Activated T-cell treated with anti-CD3 and anti-CD28 coated beads, Interleukin-2, amount 50 U/mL, for 72 hours (primary cell): ENCODE measurements at places on chromosomes 4 and X.
A peak's percentile ranks its signal among the peaks of the same experiment; 100 is the strongest.

GRCh38 chrX:13646154-13646549, 6.8 kb upstream of the TCEANC start:
- DNase-seq = peak; percentile 52

DNA sequence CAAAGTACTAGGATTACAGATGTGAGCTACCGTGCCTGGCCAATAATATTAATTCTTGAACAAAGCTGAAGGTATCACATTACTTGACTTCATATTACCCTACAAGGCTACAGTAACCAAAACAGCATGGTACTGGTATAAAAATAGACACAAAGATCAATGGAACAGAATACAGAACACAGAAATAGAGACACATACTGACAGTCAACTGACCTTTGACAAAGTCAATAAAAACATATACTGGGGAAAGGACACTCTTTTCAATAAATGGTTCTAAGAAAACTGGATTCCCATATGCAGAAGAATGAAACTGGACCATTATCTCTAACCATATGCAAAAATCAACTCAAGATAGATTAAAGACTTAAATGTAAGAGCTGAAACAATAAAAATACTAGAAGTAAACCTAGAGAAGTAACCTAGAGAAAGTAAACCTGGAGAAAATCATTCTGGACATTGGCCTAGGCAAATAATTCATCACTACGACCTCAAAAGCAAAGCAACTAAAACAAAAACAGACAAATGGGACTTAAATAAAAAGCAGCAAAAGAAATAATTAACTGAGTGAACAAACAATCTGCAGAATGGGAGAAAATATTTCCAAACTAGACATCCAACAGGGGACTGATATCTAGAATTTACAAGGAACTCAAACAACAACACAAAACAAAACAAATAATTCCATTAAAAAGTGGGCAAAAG, 156.6 kb downstream of the FGF16 start:
- no peak for DNase-seq

- DNase-seq = no peak
Measured at GRCh38 chrX:134544513-134545151, 84.7 kb downstream of the HPRT1 start.

GRCh38 chrX:140724309-140724708, 14.8 kb downstream of the LINC00632 start:
- no peak for DNase-seq

GRCh38 chrX:129925305-129926092, 19.5 kb downstream of the UTP14A start:
- peak; percentile 66 for DNase-seq

DNA sequence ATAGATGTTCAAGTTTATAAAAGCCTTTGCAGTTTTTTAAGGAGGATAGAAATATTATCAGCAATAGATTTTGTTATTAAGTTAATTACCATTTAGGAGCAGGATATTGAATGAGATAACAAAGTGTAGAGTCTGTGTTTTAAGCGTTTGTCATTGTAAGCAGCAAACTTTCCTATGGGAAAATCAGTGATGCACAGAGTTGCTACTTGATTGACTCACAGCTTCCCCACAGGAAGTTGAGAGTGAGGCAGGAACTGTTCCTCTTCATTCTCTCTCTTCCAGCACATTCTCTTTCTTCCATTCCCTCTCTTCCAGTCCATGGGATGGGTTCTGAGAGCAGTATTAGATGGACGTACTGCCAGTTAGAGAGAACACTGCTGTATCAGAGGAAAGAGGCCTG, 867.7 kb upstream of the AGA start:
- DNase-seq = no peak

GRCh38 chrX:77814210-77814609, 28.2 kb upstream of the ATRX start:
- no peak for DNase-seq

GRCh38 chr4:173835903-173836302, 305.9 kb upstream of the HAND2 start:
- DNase-seq = no peak

DNA sequence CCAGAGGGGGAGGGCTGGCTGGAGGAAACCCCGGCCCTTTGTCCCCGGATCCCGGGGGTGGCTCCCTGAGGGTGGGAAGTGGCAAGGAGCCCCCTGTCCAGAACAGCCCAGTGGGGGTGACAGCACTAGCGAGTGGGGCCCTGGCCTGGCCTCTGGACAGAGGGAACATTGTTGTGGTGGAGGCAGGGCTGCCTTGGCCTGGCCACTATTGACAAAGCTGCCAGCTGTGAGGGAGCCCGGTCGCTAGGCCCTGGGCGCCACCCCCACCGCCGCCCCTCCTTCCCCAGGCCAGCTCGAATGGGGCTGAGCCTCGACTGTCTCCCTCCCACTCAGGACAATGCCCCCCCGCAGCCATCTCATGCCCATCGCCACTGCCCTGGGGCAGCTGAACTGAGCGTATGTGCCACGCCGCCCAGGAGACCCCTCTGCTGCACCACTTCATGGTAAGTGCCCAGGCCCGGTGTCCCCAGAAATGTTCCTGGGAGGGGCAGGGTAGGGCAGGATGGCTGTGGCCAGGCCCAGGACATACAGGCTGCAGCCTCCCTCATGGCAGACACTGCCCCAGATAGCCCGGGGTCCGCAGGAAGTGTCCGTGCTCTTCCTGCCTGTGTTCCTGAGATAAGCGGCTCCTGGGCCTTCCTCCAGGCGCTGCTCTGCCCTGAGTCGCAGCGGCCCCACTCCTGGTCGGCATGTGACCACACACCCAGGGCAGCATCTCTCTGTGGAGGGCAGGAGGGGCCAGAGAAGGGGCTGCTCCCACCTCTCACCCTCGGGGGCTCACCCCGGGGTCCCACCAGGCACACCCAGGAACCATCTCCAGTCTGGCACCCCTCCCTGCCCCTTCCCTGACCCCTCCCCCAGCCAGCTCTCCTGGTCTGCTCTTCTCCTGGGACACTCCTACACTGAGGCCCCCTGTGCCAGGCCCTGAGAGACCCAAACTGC, 1.4 kb downstream of the PLXNB3 start:
- no peak for DNase-seq

DNA sequence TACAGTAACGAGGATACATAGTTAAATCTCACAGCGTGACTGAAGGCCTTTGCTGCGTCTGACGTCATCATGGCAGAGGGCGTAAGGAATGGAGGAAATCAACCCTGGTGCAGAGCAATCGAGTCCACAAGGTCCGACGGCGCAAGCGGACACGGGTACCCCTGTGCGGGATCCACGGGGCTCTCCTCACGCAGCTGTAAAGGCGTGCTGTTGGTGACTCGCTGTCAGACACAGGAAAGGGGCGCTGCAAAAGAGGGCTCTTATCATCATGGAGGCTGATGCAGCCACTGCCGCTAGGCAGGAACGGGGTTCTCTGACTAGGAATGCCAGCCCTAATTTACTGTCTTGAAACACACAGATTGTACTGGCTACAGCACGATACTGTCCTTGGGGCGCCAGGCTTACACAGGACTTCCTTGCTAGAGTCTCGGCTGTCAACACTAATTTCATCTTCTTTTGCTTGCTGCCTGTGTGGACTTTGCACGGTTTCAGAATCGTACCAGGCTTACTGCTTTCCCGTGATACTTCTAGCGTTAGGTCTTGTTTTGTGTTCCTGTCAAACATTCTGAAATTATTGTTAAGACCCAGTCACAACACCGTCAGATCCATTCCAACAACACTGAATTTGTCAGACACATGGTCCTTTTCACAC, 13.6 kb downstream of the RNF212 start:
- DNase-seq = no peak

DNA sequence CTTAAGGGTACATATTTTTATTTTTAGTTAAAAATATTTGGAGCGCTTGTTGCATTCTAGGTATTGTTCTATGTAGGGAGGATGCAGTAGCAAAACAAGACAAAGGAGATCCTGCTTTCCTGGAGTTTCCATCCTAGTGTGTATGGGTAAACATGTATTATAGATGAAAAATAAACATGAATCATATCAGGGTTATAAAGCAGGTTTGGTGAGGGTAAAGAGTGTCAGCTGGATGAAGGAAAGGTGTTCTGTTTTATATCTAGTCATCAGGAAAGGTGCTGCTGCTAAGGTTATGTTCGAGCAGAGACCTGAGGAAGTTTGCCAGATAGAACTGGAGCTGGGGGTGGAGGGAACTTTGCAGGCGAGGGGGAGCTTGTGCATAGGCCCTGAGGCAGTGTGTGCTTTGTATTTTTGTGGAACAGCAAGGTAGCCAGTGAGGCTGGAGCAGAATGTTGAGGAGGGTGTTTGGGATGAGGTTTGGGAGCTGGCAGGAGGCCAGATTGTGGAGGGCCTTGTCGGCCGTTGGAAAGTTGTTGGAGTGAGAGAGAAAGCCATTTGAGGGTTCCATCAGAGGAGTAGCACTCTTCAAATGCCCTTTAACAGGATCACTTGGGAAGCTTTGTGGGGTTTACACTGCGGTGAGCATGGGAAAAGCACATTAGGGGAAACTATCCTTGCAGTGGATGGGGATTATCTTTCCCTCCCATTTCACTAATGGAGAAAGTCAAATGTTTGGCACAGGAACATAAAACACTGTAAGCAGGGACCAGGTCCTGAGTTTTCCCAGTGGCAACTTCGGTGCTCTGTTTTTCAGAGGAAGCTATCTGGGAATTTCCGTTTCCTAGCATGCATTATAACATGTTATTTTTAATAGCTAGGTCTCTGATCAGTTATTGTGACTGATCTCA, 35.9 kb downstream of the AFF1 start:
- no peak for DNase-seq

DNA sequence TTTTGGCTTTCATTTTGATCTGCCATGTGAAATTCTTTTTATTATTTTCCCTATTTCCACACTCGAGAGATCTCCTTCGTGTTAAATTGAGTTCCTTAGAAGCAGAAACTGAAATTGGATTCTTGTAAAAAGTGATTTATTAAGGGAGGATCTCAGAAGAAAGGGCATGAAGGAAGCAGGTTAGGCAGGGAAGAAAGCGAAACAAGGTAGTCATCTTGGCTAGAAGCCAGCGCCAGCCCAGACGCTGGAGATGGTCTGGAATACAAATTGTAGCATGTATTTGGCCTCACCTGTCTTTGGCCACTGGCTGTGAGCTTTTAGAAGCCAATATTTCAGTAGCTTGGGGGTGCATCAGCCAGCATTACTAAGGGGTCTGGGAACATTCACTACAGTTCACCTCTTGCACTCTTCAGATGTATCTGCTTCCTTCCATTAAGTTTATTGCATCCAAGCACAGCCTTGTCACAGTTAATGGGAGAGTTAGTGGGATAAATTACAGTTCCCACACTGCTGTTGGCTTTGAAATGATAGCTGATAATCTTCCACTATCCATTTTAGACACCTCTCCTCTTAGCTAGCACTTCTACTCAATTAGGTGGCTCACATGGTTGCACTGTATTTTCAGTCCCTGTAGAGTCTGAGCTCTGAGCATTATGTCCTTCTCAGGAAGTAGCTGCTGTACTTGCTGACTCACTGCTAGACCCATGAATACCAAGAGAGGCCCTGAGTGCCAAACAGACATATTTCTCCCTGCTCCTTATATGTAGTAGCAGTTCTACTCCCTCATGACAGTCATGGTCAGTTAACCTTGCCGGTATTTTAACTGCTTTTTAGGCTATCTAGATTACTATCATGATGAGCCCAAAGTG, 14.6 kb downstream of the GRXCR1 start:
- no peak for DNase-seq
